Naive thymus-derived CD8-positive, alpha-beta T cell (primary cell): ENCODE measurements at places on chromosomes 1 and 21.
A peak's percentile ranks its signal among the peaks of the same experiment; 100 is the strongest.

- no peak for DNase-seq
Observed at GRCh38 chr1:218804014-218804785, 369.5 kb upstream of the LYPLAL1 start.

DNA sequence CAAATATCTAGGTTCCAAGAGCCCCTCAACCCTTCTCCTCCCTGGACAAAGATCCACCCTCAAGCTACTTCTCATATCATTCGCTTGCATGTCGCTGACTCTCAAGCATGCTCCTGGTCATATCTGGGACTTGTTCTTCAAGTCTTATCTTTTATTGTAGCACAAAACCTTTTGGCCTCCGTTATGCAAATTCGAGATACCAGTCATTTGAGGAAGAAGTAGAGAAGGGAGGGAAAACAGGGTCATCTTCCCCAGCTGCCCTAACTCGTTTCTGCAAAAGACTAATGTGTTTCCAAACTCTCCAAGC is 63.8 kb upstream of the ETS2 start:
- no peak for DNase-seq

DNA sequence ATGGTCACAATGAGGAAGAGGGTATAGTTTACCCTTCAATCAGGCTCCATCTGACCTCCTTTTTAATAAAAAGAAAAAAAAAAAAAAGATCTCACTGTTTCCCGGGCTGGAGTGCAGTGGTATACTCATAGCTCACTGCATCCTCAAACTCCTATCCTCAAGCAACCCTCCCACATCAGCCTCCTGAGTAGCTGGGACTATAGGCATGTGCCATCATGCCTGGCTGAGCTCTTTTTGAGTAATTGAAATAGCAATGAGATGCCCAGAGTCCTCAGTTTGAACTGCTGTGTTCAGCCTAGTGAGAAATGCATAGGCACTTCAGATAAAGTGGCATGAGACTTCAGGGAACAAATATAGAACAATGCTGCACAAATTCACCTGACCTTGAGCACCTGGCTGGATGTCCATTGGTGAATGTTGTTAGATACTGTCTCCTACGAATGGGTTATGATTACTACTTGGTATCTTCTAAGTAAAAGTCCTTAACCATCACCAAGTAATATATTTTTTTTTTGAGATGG is 67.6 kb downstream of the NR5A2 start:
- no peak for DNase-seq

DNA sequence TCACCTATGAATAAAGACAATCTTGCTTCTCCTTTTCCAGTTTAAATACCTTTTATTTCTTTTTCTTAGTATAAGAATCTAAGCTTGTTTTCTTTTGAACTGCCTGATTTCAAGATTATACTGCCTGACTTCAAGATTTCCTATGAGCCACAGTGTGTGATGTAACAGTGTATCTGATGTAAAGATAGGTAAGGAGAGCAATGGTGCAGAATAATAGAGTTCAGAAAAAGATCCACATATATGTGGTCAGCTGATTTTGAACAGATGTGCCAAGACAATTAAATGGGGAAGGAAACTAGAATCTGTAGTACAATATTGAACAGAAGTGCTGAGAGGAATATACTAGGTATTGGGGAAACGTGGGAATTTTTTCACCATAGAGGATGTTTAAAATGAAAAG is 21.0 kb downstream of the EXO1 start:
- DNase-seq: no peak

GRCh38 chr1:25867210-25867991 is 8.1 kb downstream of the PAQR7 start:
- no peak for DNase-seq

DNA sequence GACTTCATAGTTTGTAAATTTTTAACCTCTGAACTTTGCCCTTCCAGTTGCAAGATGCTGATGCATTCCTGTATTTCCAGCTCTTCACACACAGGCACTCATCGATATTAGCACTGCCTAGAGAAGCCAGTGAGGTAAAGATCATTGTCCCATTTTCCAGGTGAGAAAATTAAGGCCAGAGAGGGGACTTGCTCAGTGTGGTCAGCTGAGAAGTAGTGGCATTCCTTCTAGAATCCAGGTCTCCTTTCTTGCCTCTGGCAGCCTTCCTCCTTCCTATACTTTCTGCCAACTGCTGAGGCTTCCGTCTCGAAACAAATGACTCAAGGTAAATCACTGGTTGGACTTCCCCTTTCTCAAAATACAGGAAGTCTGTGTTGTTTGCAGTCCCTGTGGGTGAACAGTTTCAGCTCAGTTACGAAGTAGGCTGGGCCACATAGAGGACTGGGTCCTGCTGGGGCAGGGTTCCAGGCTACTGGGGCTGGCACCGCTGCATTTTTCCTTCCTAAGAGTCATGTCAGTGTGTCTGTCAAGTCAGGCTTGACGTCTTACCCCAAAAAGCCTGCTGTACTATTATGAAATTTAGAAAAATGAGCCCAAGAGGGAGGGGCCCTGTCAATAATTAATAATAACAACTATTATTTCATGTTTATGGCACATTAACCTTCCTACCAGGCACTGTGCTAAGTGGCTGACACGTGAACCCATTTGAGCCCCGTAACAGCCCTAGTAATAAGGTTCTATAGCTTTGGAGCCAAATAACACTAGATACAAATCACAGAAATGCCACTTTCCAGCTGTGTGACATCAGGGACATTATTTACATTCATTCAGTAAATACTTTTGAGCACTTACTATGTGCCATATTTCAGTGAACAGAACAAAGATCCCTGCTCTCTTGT is 16.6 kb upstream of the RNF19B start:
- DNase-seq: peak; percentile 49

DNA sequence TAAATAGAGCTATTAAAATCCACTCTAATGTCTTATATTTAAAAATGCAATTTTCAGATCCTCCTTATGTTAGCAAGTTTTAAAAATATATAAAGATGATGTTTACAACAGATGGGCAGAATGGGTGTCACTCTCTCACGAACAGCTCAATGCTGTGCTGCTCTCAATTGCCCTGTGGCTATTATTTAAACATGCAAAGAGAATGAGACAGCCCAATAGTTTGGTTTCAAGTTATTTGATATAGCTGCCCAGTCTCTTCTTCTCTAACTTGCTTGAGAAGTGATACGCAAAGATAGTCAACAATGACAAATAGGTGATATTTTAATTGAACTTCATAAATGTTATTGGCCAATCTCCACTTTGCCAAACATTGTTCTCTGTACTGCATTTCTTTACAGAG is 199.3 kb upstream of the GREM2 start:
- DNase-seq: no peak

DNA sequence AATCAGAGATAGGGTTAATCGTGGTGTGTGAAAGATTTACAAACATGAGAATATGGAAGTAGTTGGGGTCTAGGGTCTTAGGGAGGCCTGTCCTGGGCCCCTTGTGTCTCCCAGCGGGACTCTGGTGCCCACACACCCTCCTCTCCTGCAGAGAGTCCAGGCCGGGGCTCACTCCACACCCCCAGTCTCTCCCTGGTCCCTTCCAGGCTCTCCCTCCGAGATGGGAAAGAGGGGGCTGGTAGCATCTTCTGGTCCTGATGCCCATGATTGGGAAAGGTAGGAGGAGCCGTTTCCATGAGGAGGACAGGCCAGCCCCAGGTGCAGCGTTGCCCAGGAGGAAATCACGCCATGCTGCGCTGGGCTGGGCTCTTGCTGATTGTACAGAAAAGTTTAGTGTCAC is 26.6 kb downstream of the PCNT start:
- DNase-seq: no peak

- no peak for DNase-seq
Observed at GRCh38 chr21:44695184-44695583, 1.8 kb upstream of the KRTAP10-12 start.

GRCh38 chr1:173330149-173330951 is 123.2 kb upstream of the TNFSF4 start:
- DNase-seq: no peak

DNA sequence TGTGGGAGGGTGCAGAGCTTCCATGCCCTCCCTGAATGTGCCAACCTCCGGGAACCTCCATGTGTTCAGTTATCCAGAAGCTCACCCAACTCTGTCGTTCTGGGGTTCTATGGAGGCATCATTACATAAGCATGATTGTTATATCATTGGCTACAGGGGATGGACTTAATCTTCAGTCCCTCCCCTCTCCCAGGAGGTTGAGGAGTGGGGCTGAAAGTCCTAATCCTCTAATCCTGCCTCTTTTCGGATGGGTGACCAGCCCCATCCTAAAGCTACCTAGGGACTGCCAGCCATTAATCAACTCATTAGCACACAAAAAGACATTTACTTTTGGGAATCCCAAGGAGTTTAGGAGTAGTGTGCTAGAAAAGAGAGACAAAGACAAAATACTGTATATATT is 32.0 kb upstream of the PSEN2 start:
- no peak for DNase-seq

- DNase-seq: no peak
Observed at GRCh38 chr1:163115887-163116286, 46.7 kb downstream of the RGS4 start.

DNA sequence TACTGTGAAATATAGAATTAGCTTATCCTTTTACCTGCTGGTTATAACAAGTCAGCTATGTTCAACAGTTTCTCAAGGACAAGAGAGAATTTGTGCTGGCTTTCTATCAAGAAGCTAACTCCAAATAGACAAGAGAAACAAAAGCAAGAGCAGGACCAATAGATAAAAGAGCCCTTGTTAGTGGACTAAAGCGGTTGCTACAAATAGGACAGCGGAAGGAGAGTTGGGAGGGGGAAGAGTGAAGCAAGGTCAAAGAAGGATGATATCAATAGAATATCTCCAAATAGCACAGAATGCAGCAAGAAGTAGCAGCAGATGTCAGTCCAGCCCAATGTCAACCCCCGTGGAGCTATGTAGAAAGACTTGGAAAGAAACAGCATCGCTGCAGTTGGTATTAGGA is 53.0 kb upstream of the AKT3 start:
- no peak for DNase-seq

DNA sequence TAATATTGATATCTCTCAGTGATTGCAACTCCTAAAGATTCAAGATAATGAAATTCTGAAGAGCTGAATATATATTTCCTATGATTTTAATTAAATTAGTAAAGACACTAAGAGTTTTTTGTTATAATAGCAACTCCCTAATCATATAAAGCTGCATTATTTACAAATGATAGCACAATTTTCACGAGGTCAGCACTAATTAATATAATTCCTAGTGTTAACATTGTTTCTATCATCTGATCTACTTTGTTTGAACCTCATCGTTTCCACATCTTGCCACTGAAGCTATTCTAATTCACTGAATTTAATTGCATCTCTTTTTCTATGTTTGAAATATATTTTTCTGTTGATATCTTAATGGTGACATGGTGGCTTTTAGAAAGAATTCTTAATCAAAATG is 279.1 kb upstream of the ADGRL4 start:
- DNase-seq: no peak

- no peak for DNase-seq
Observed at GRCh38 chr1:151958959-151959358, 34.7 kb downstream of the S100A10 start.

GRCh38 chr1:166377896-166378295 is 211.1 kb upstream of the FAM78B start:
- DNase-seq: no peak

GRCh38 chr1:179083533-179083932 is 1.7 kb downstream of the TOR3A start:
- no peak for DNase-seq
